ENCODE measurements at places on chromosomes 2 and 18.
A peak's percentile ranks its signal among the peaks of the same experiment; 100 is the strongest.

GRCh38 chr2:225889452-225889851 lies 489.9 kb downstream of the NYAP2 start:
- DNase-seq: peak; percentile 85

- DNase-seq: no peak
These were observed 26.8 kb downstream of the FAM110C start for GRCh38 chr2:19505-19904.

GRCh38 chr2:240336820-240337427 lies 98.5 kb upstream of the GPC1 start:
- DNase-seq: no peak

GRCh38 chr2:42937171-42937875 lies 144.9 kb upstream of the HAAO start:
- DNase-seq: no peak

DNA sequence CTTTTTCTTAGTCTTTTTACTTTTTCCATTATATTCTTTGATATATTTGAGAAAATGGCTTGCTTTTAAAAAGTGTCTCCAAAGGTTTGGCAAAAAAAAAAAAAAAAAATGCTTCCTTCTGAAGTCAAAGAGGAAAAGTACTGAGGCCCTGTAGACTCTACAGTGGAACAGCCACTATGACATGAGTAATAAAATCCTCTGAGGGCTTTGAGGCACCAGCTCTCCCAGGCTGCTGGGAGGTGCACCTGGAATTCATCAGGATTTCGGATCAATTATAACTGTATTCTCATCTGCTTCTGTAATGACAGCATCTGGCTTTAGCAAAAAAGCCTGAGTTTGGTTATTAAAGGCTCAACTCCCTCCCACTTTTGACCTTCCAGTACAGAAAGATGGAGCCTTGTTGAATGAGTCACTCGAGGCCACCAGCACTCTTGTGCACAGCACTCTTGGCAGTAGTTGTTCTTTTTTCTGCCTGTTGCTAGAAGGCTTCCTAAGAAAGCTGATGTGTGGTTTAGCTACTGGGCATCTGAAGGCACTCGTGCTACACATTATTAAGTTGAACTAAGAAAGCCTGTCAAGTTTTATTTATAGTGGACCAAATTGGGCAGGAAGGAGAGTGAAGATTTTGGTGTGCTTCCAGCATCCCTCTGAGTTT lies 131.3 kb downstream of the PRPF40A start:
- DNase-seq: peak; percentile 92

DNA sequence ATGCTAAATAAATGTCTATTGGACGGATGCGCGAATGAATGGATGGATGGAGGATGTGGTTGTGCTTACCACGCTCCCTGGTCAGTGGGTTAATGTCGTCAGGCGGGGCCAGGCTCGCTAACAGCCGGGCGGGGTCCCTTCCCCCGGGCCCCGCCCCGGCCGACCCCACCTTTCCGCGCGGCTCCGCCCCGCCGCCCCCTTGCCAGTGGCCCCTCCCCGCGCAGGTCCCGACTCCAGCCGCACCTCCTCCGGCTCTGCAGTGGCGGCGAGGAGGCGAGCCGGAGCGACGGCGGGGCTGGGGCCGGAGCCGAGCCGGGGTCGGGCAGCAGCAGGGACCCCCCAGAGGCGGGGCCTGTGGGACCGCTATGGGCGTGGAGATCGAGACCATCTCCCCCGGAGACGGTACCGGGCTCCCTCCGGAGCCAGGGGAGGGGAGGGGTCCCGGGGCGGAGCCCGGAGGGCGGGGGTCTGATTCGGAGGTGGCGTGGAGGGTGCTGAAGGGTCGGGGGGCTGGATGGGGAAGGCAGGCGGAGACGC lies at the start of gene FKBP1B:
Gene FKBP1B (plus strand): TSS at position 257 of the 537 bp plus-strand sequence. CDS start 109 bp downstream, at position 366.
- no peak for DNase-seq

DNA sequence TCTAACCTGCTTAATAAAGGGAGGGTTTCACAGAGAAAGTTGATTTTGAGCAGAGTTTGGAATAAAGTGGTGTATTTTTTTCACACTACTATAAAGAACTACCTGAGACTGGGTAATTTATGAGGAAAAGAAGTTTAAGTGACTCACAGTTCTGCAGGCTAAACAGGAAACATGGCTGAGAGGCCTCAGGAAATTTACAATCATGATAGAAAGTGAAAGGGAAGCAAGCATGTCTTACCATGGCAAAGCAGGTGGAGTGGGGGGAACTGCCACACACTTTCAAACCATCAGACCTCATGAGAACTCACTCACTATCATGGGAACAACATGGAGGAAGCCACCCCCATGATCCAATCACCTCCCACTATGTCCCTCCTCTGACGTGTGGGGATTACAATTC lies 546.7 kb downstream of the EPHA4 start:
- no peak for DNase-seq

- DNase-seq: no peak
These were observed 656 bp downstream of the TBC1D8 start for GRCh38 chr2:101150306-101151145.

- no peak for DNase-seq
These were observed 95.6 kb downstream of the CYP26B1 start for GRCh38 chr2:72051971-72052505.

GRCh38 chr18:35923939-35924684 lies 48.4 kb upstream of the RMP24 start:
- no peak for DNase-seq

GRCh38 chr18:63917817-63918216 lies 10.1 kb downstream of the SERPINB10 start:
- no peak for DNase-seq

GRCh38 chr2:18913512-18913911 lies 324.1 kb upstream of the NT5C1B start:
- DNase-seq: no peak

DNA sequence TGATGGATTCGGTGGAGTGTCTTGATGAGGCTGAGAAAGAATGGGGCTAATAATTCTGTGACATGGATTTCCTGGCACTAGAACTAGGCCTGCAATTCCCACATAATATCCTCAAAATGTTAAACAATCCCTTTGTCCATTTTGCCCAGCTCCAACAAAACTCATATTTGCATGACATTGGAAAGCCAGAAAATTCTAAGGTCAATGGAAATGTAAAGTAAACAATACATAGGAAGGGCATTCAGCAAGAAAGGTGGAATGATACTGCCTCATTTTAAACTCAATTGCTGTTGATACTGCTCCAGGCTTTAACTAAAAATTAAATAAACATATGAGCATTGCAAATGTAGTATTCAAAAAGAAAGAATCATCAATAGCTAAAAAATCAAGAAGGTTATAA lies 434.8 kb upstream of the SLC8A1 start:
- no peak for DNase-seq

DNA sequence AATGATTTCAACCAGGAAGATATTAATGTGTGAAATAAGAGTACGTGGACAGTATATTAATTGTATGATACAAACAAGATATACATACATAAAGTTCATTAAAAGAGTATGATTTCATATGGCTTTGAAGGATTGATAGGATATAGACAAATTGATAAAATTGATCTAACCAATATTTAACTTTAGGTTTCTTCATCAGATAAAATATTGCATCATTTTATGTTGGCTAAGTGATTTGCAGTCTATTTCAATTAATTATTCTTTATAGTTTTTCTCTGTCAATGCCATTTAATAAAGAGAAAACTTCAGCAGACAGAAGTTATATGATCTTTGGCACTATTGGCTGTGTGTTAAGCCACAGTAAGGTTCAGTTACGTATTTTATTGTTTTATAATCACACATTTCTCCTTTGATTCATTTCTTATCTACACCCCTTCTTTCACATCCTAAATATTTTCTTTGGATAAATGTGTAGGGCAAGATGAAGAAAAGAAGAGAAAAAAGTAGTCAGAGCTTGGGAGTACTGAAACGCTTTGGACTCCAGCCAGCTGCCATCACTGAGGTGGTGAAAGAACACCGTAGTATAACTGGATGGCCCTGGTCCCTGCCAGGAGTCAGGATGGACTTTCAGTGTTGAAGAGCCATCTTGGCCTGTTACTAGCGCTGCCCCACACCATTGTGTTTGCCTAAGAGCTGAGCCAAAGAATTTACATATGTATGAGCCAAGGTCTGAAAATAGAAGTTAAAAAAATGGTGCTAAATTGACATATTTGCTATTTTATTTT lies 9.8 kb upstream of the CPS1 start:
- no peak for DNase-seq

DNA sequence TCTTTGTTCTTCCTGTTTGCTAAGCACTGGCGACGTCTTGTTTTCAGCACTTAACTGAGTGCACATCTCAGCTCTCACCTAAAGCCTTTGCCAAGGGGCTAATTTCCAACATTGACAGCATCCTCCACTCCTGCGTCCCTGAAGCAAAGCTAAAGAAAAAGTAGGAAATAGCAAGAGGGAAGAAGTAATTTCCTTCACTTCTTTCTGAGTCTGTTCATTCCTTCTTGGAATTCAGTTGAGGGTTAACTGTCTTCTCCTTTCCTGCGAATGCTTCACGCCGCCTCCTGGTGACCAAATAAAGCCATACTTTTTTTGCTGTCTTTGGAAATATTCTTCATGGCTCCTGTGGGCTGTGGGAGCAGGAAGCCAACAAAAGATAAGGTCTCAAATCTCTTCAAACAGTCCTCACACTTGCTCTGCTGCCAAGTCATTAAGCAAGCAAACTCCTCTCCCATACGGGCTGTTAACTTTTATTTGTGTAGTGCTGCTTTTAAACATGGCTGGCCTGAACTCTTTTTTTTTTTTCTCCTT lies 100.9 kb downstream of the DPP10 start:
- DNase-seq: no peak

DNA sequence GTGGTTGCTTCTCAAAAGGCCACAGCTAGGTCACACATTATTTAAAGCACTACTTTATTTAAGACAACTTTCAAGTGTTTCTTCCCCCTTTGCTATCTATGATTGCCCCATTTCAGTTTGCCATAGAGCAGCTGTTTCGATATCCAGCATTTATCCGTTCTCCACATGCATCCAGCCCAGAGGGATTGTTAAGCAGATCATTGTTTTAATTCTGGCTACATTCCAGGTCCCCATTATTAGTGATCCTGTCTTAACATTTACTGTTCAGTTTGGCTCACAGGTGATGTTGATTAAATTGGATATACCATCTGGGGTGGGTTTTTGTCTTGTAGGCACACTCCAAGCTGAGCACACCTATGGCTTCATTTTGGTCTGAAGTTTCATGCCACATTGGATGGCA lies 638.7 kb downstream of the ZEB2 start:
- no peak for DNase-seq

GRCh38 chr18:80157708-80158343 lies 48.8 kb downstream of the ADNP2 start:
- DNase-seq: no peak

- no peak for DNase-seq
These were observed 4.4 kb downstream of the CAPN14 start for GRCh38 chr2:31212659-31213600.

GRCh38 chr2:10433947-10434885 lies 13.9 kb downstream of the ODC1 start:
- no peak for DNase-seq

- DNase-seq: no peak
These were observed 31.0 kb upstream of the ALLC start for GRCh38 chr2:3626812-3627499.

DNA sequence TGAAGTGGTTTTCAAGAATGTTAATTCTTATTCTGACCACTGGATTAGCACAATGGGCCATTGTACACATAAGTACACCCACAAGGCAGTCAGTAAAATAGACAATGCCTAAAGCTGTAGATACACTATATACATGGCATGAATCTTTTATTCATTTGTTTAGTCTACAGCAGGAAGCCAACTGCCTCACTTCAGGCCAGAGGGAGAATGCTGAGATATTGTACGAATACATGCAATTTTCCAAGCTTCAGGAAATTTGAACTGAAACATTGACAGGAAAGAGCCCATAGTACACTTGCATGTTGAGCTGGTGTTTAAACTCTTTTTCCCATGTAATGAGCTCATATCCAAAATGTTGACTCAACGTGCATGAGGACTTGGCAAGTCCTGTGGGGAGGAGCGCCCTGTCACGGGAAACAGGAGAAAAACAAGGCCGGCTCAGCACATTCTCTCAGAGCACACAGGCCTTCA lies 111.6 kb upstream of the CYP1B1 start:
- DNase-seq: peak; percentile 81

DNA sequence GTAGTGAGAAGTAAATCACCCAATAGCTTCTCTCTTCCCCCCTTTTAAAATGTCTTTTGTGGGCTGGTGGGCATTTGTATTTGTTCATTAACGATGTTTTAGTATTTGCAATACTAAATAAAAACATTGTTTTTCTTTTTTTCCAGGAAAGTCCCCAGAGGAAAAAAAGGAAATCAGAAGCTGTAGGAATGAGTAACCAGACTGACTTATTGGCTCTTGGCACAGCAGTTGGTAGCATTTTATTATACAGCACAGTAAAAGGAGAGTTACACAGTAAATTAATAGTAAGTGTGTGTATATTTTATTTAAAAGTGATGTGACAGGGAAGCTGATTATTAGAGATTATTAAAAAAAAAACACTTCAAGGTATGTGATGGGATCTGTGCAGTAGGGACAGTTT lies 7.4 kb downstream of the WDR43 start:
- no peak for DNase-seq

GRCh38 chr18:78406743-78407465 lies 572.7 kb upstream of the SALL3 start:
- no peak for DNase-seq

- DNase-seq: no peak
These were observed 23.4 kb upstream of the CERS6 start for GRCh38 chr2:168432565-168433186.

DNA sequence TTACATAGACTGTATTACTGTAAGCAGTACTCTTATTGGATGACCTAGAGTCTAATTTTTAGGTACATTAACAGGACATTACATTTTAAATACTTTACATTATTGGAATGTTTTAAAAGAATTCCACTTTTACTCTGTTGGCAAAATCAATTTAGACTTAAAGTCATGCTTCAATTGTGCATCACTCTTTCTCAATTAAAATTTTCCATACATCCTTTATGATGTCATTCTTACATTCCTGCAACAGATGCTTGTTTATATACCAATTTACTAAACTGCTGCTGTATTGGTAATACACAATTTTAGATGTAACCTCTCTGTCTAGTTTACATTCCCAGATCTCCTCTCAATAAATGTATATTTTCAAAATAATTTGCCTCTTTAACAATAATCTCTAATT lies 440.1 kb downstream of the ZEB2 start:
- DNase-seq: no peak

- DNase-seq: no peak
These were observed 179.4 kb upstream of the AGAP1 start for GRCh38 chr2:235314371-235314930.

DNA sequence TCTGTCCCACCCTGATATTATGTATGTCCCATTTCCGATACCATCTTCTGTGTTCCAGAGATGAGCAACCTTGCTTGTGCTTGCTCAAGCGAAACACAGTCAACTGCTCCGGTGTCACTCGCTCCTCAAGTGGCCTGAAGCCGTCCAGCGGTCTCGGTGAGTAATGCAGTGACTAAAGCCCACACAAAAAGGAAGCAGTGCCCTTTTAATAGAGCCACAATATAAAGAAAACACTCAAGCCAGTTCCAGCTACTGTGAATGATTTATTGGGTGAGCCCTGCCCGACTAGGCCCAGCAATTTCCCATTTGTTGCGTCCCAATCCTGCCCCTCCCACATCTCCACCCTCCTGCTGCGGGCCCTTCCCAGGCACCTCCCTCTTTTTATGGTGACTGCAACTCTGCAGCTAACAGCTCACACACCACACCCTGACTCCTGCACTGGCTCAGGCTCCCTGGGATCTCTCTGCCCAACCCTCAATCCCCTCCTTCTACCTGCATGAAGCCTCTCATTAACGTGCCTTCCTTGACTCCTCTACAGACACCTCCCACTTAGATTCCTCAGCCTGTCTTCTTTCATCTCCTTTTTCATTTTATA lies 44.2 kb upstream of the DSC1 start:
- DNase-seq: no peak
